AG04449 (cell line): ENCODE measurements at places on chromosomes 6 and 20.

DNA sequence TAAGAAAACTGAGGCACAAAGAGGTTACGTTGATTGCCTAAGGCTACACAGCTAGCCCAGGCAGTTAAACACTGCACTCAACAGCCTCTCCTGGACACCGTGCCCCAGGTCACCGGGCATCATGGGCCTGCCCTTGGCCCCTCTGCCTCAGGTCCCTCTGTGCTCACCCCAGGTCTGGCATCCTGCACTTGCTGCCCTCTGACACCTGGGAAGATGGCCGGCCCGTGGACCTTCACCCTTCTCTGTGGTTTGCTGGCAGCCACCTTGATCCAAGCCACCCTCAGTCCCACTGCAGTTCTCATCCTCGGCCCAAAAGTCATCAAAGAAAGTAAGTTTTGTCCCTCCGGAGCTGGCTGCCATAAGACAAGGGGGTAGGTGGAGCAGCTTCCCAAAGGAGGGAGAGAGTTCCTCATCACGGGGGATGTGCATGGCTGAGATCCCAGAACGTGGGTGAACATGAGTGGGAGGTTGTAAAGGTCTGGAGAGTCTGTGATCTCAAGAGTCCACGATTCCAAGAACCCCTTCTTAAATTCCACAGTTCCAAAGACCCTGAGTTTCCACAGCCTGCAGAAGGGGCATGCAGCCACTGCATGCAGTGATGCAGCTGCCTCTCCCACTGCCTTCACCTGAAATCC, 3.0 kb downstream of the BPIFB1 start:
- DNase-seq, result no peak

DNA sequence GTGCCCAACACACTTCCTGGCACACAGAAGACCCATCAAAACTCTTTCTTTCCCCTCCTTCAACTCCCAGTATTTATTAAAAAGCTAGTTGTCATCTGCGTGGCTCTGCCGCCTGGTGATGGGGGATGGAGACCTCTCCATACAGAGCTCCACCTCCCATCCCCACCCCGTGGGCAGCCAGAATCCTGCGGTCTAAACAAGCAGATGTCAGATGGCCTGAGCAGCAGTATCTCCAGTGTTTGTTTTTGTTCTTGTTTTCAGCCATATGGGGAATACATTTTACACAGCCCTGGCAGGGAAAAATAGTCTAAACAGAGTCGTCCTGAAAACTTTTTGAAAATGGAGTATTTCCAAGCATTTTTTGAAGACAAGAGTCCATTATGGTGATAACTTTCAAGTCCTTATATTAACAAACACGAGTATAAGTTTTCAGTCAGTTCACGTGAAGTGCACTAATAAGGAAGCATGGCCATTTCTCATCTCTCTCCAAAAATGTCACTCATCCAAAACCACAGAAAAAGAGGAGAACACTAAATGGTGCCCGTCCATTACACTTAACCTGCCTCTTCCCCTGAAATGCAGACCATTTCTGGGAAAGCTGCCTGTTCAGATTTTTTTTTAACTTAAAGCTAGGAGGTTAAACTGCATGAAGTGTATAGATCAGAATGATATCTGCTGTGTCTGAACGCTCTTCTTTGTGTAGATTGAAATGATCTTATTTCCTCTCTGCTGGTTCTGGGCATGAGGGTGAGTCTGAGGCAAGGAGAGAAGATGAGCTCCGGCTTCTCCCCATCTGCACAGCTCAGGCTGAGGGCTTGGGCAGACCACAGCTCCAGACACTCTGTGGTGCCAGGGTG, 91.0 kb downstream of the TCP11 start:
- DNase-seq, result peak; percentile 42

DNA sequence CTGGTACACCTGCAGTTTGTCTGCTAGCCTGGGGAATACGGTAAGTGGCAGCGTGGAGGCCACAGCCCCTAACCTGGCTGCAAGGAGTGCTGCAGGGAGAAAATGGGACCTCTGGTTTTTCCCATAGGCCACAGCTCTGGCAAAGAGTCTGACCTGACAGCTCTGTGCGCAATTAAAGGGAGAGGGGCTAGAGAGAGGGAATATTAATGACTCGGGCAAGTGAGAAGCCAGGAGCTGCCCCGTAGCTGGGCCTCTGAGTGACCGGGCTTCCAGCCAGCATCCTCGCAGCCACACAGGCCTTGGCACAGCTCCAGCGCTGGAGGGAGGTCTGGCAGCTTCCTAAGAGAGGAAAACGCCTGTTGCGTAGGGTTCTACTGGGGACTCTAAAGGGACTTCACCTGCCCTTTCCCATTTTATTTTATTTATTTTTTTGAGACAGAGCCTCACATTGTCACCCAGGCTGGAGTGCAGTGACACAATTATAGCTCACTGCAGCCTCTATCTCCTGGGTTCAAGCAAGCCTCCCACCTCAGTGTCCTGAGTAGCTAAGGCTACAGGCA, 18.2 kb upstream of the OCSTAMP start:
- no peak for DNase-seq

DNA sequence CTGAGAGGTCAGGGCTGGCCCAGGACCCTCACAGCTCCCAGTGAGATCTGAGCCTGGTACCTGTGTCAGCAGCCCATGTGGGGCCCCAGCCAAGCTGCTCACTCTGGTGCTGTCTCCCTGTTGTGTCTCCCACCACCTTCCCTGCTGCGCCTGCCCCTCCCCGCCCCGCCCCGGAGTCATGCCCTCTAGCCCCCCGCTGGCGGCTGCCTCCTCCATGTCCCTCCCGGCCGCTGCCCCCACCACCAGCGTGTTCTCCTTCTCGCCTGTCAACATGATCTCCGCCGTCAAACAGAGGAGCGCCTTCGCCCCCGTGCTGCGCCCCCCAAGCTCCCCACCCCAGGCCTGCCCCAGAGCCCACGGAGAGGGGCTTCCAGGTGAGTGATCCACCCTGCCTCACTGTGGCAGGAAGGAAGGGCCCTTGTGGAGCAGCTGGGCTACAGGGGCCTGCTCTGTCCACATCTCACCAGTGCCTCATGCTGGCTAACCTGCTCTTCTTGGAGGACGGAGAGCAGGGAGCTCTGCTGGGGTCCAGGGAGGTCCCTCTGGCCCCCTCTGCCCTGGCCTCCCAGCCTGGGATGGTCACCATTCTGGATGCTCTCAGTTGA, 44.9 kb downstream of the CPXM1 start:
- no peak for DNase-seq

DNA sequence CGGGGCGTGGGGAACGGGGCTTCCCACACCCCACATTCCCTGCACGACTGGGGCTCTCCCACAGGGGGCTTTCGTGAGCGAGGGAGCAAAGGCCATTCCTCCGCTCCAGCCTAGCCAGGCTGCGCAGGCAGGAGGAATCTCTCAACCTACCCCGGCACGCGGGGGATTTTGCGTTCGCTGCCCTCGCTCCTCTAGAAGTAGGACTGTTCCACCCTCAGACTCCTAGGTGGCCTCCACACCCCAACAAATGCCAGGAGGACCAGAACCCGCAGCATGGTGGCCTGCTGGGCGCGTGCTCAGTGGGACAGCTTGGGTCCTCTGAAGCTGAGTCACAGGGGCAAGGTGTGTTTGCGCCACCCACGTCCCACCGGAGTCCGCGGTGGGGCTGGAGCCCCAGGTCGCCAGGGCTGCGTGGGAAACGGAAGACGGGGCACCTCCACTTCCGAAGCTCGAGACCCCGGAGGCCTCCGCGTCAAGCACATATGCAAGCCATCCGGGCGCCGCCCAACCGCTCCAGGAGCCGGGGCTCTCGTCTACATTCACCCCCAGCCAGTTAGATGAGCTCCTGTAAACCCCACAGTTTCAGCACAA, 1938.5 kb upstream of the DEFB115 start:
- DNase-seq, result no peak

GRCh38 chr6:11083491-11083890, 10.1 kb upstream of the SMIM13 start:
- DNase-seq, result no peak

DNA sequence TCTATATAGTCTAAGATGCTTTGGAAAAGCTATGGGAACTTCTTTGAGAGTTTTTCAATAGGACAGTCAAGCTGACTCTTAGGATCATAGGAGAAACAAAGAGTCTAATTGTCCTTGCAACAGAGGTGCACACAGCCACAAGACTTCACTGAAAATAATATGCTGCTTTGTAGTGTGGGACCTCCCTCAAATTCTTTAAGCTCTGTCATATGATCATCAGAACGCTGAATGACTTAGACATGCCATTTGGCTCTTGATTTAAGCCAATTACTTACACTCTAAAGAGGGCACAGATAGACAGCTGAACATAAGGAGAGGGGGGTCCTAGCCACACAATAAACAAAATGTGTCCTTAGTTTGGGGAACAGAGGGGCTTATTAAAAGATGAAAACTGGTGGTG, 818.7 kb upstream of the GJE1 start:
- DNase-seq, result no peak

DNA sequence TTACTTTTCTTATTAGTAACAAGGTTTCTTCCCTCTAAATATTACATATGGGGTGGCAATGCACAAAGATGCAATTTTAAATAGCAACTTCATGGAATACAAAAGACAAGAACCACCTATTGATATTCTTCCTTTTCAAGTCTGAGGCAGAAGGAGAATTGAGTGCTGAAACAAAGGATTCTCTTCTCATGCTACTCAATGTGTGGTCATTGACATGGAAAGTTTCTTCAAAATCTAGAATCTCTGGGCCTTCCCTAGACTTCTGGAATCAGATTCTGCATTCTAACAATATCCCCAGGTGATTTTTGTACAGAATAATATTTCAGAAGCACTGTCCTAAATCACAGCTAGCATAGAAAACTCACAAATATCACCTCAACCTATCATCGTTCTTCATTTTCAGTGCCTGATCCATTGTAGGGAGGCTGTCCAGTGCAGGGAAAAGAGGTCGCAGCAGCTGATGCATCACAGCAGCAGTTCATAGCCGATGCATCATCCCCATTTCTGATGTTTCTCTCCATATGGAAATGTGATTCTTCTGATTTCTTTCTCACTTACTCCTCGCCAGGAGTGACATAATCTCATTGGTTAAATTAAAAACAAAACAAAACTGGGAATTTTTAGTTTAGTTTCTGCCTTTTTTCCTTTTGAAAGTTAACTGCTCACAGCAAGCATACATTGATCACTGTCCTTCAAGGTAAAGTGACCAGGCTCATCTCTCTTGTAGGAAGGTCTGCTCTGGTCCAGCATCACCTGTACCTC, 139.5 kb upstream of the FAM83B start:
- no peak for DNase-seq

- no peak for DNase-seq
Measured at GRCh38 chr6:110902091-110902490, 27.5 kb downstream of the AMD1 start.

GRCh38 chr6:160990847-160991405, 643 bp upstream of the MAP3K4 start:
- no peak for DNase-seq

- DNase-seq, result no peak
Measured at GRCh38 chr6:33847078-33847477, 43.3 kb upstream of the MLN start.

- no peak for DNase-seq
Measured at GRCh38 chr6:161744211-161745067, 470.6 kb upstream of the AGPAT4 start.

DNA sequence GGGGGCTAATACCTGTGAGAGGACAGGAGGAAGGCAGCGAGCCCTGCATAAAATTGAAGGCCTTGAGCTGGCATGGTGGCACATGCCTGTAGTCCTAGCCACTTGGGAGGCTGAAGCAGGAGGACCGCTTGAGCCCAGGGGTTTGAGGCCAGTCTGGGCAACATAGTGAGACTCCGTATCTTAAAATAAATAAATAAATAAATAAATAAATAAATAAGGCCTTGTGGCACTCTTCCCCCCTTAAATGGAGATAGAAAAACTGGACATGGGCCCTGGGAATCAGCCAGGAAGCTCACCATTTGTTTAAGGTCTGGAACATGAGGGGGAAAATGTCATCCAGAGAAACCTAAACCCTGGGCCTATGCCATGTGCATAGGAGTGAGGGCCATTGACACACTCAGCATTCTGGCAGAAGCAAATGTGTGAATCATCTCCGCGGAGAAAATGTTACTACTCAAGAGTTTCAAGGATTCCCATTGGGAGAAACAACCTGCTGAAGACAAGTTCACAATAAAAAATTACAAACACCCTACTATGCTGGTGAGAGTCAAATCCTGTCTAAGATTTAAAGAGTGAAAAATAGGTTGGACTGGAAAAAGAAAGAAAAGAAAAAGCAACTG, 51.9 kb upstream of the UBR2 start:
- DNase-seq, result no peak

GRCh38 chr6:94680669-94681212, 896.6 kb upstream of the MANEA start:
- DNase-seq, result no peak

DNA sequence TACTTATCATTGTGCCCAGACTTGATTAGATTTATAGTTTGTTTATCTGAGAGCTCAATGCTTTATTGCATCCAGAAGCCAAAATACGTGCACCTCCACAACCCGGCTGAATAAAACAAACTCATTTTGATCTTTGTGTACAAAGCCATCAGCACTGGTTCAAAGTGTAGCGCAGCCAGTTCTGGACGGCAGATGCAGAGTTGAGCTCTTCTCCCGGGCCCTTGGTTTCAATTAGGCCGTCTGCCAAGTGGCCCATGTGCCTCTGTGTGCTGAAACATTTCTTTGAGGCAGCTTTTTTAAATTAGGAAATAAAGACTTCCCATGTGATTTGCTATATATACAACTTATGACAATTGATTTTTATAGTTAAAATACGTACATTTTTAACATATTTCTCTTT, 96.2 kb upstream of the RSPO3 start:
- DNase-seq, result no peak

- no peak for DNase-seq
Measured at GRCh38 chr6:158110986-158111385, 57.1 kb downstream of the SERAC1 start.

- DNase-seq, result no peak
Measured at GRCh38 chr20:10953437-10953836, 279.6 kb upstream of the JAG1 start.

- DNase-seq, result no peak
Measured at GRCh38 chr6:41043151-41043550, 884 bp downstream of the TSPO2 start.

DNA sequence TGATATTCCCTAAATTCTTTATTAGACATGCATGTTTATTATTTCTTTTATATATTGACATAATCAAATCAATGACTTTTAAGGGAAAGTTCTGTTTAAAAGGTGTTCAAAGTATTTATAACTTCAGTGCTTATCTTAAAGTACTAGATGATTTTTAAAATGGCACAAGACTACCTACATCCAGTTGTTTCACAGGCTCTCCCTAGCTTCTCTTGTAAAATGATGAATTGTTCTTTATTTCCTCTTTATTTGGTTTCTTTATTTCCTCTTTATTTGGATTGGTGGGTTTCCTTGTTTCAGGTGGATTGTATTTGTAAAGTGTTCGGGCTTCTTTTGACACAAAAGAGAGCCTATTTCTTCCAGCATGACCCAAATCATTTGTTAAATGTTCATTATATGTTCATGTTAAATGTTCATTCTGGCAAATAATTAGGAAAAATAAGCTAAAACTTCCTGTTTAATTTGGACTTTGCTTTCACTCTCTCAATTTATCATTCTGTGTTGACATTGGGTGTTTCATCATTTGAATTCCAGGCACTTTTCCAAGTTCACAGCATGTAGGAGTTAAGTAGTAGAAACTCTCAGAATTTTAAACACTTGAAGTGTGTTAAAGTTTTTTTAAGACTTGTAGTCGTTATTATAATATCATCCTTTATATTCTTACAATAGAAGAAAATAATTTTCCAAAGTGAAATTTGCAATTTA, 24.6 kb downstream of the MLIP start:
- DNase-seq, result no peak
